NCI-H748 treated with DMSO at 0.1 percent for 48 hours (cell line): ENCODE measurements at places on chromosomes 2 and 18.

DNA sequence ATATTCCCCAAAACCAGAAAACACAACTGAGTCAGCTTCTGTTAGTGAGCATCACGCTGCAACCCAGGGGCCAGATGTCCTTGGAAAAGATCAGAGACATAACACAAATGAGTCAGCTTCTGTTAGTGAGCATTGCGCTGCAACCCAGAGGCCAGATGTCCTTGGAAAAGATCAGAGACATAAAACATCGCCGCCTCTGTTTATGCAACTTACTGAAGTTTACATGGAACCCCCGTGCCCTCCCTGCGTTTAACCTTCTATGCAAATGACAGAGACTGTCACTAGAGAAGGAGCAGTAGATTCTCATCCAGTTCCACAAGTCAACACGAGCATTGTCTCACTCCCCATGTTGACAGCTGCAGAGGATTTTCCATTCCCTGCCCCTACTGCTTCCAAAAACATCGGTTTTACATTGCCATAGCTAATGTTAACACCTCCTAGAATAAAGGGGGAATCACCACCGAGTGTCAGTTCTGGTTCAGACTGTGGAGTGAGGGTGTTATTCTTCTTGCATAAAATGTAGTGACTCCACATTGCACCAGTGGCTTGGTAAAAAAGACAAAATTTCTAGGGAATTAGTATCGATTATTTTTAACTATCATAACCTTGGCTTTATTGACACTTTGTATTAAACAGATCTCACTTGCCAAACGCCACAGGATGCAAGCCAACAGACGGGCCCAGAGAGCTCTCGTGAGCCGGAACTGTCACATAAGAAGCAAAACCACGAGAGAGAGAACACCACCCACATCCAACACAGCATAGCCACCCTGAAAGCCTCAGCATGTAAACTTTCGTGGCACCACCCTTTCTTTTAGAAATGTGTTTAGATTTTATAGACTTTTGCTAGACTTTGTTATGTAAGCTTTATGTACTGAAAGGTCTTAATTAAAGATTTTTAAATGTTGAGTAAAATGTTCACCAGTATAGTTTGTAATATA is 87.7 kb downstream of the SH3YL1 start:
- DNase-seq = no peak

DNA sequence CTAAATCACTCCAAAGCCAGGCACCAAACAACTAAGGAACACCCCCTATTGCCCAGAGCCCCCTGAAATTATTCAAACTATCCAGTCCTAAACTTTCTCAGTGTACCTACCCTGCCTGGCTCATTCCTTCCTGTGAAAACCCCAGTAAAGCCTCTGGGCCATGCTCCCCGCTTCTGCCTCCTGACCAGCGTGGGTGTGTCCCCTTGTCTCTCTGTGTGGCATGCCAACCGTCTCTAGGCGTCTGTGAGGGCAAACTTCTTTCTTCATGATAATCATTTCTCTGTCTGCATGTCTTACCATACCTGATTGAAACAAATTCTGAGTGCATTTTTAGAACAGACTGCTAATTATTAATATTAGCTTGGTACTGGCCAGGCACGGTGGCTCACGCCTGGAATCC is 109.0 kb upstream of the MSH2 start:
- DNase-seq = no peak

- DNase-seq = no peak
Observed at GRCh38 chr2:200099256-200099655, 143.9 kb downstream of the MAIP1 start.

GRCh38 chr2:178479758-178480226 is 465 bp upstream of the PLEKHA3 start:
- peak; percentile 30 for DNase-seq

GRCh38 chr2:182133195-182133891 is 147.7 kb downstream of the PPP1R1C start:
- DNase-seq = no peak

DNA sequence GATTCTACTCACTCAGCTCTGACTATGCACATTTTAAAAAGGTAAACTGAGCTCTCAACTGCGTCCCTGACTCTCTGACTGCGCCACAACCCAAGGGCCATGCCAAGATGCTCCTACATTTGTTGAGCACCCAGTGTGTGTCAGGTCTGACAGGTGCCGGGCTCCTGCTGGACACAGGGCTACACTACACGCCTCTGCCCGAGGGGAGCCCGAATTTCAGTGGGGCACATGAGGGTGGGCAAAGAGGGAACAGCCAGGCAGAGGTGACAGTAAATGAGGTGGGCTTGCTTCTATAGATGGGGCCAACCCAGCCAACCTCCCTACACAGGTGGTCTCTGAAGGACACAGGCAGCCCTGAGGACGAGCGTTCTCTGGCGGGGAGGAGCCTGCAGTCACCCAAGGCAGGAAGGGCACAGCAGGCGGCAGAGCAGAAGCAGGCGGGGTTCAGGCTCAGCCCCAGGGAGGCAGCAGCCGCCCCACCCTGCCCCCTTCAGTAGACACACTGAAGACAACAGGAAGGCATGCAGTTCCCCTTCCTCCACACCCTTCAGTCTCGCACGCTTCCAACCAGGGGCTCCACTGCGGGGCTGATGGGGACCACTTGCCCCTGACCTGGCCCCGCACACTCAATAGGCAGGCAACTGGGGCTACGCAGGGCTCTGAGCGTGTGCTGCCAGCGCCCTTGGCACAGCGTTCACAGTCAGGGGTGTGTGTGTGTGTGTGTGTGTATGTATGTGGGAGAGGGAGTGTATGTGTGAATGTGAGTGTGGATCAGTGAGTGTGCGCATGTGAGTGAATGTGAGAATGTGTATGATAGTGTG is 98.4 kb downstream of the UXS1 start:
- no peak for DNase-seq

- no peak for DNase-seq
Observed at GRCh38 chr2:22947741-22948140, 437.2 kb upstream of the KLHL29 start.

GRCh38 chr2:55761526-55761925 is 67.9 kb upstream of the PNPT1 start:
- no peak for DNase-seq

- no peak for DNase-seq
Observed at GRCh38 chr2:195428673-195429072, 228.4 kb upstream of the SLC39A10 start.

DNA sequence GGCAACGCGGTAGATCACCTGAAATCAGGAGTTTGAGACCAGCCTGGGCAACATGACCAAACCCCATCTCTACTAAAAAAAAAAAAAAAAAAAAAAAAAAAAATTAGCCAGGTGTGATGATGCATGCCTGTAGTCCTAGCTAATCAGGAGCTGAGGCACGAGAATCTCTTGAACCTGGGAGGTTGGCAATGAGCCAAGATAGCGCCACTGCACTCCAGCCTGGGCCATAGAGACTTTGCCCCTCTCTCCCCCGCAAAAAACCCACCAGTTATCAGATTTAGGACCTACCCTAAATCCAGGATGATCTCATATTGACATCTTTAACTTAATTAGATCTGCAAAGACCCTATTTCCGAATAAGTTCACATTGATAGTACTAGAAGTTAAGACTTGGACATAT is 29.2 kb upstream of the LDAH start:
- DNase-seq = no peak

DNA sequence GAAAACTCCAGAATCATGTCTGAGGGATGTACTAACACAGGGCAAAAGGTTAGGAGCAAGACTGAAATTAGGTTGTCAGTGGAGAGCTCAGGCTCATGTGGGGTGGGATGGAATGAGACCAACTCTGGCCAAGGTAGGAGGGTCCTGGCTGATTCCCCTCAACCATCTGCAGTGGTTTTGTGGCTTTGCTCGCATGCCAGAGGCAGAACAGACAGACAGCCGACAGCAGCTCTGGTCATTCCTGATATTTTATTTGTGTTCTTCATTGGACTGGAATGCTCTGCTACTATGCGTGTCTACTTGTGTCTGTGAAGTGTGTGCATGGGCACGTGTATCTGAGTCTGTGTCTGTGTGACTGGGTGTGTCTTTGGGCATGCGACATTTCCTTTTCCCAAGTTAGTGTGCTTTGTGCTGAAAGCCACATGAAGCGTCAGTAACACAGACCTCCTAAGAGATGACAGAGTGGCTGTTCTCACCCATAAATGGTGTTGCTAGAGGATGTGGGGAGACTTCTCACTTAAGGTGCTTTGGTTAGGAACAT is 239.5 kb downstream of the CNTNAP5 start:
- no peak for DNase-seq

- peak; percentile 35 for DNase-seq
Observed at GRCh38 chr2:106642679-106643078, 155.5 kb downstream of the CD8B2 start.

DNA sequence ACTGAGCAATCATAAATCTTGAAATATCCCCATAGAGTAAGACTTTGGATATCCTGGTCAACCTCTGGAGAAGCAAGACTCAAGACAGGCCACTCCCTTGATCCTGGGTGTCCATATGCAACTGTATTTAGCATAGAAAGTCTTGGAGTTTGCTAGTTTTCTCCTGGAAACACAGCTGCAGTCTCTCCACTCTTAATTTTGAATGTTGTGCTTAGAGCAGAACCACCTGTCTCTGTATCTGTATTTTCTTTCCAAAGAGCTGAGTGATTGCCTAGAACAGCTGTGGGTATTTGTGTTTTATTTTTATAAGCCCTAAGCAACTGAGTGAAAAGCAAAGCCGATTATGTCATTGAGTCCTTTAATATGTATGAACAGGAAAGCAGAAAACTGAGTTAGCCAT is 64.1 kb upstream of the ADAM23 start:
- no peak for DNase-seq

- no peak for DNase-seq
Observed at GRCh38 chr2:102558463-102558862, 60.9 kb upstream of the SLC9A2 start.

- DNase-seq = no peak
Observed at GRCh38 chr2:71389384-71390072, 57.9 kb downstream of the ZNF638 start.

DNA sequence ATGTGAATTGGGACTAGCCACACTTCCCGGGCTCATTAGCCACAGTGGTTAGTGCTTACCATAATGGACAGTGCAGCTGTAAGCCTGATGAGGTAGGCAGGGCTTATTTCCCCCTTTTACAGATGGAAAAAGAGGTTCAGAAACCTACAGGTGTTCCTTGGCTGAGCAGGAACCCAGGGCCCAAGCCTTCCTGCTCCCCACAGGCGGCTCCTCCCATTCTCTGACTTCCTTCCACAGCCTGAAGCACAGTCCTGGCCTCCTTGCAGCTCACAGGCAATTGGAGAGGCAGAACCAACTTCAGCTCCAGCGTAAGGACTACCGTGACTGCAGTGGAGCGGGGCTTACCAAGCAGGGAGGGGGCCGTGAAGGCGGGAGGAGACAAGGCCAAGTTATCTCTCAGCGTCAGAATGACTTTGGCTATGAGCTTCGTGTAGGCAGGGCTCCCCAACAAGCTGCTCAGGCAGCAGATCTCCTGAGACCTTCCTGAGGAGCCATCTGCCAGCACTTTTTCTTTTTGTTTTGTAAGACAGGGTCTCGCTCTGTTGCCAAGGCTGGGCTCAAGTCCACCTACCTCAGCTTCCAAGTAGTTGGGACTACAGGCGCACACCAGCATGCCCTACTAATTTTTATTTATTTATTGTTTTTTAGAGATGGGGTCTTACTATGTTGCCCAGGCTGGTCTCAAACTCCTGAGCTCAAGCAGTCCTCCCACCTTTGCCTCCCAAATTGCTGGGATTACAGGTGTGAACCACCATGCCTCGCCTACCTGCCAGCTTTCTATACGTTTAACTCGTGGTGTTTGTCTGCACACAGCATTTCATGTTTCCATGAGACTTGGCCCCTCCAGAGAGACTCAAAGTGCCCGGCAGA is 34.2 kb upstream of the NT5DC4 start:
- no peak for DNase-seq

- no peak for DNase-seq
Observed at GRCh38 chr18:7815787-7816186, 248.7 kb downstream of the PTPRM start.

DNA sequence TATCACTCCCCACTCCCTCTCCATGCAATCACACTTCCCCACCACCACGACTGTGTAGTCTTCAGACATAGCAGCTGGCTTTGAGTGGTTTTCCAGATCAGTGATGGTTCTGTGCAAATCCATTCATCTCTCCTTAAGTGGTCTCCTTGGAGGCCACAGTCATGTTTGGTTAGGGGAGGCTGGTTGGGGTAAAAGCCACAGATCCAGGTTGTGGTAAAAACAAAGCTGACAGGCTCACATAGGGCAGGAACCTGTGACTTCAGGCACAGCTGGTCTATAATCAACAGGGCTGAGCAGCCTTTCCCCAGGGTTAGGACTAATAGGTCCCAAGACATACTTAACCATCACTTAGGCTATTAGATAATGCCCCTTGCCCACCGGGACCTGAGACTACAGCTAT is 46.2 kb upstream of the FZD7 start:
- DNase-seq = no peak
